ENCODE measurements at places on chromosomes 3 and 15.

DNA sequence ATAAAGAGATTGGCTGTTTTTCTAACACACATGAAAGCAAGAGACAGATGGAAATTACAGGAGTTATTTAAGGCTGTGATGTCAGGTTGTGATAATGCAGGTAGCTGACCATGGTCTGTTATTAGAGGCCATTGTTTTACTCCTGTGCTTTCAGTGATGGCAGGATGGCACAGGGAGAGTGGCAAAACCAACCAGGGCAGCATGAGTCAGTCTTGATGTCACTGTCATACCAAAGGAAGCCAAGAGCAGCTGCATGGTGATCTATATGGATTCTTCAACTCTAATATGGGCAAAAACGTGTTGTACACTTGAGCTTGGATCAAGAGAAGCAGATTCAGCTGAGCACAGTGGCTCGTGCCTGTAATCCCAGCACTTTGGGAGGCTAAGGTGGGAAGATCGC, 91.8 kb upstream of the LMOD3 start:
- DNase-seq: no peak

DNA sequence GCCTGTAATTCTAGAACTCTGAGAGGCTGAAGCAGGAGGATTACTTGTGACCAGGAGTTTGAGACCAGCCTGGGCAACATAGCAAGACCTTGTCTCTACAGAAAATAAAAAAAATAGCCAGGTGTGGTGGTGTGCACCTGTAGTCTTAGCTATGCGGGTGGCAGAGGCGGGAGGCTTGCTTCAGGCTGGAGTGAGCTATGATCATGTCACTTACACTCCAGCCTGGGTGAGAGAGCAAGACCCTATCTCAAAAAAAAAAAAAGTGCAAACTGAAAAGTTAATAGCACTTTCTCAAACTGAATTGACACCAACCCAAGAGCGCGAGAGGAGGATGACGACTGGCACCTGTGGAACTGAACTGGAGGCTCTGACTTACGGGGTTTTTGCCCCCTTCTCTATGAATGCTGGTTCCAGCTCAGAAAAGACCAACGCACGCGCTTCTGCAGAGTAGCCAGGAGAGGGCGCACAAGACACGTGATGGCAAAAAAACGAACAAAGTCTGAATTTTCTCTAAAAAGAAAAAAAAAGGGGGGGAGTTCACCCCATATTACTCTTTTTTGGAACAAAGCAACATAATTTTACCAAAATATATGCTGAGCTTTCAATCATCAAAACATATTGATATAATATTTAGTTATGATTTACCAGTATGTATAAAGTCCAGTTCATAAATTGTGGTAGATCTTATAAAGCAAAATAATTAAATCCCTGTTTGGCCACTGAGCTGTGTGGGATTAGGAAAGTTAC, 23.7 kb downstream of the CFAP92 start:
- DNase-seq: peak; percentile 19

GRCh38 chr3:186152889-186153292, 44.0 kb upstream of the ETV5 start:
- DNase-seq: no peak

GRCh38 chr15:95987299-95987698, 343.2 kb upstream of the NR2F2 start:
- DNase-seq: no peak

DNA sequence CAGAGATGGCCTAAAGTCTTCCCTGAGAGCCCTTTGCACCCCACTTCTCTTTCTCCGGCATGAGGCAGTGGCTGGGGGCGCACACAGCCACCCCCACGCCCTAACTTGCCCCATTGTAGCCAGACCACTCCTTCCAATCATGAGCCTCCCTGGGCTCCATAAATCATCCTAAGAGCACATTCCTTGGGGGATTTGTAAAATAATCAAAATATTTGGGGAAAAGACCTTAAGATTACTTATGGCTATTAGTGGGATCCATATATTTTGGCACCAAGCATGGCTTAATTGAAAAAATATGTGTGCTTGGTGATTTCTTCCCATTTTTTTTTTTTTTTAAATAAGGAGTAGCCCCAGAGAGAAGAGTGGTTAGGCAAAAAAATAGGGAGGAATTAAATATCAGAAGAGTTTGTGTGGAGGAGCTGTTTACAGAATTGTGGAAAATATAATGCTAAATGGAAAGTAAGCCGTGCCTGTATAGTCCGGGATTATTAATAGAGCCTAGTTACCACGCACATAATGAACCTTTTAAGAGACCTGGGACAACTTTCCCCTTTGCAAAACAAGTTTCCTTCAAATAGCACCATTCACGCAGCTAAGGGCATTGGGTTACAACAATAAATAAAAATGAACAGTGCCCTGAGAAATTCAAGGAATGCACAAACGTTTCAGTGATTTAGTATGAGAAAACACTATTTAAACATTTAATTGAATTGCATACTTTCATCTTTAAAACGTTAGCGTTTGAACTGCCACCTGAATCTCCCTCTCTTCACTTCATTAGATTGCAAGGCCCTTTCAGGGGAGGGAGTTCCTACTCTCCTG, 46.1 kb downstream of the SMAD6 start:
- no peak for DNase-seq

- no peak for DNase-seq
Measured at GRCh38 chr3:88031642-88032077, 27.1 kb downstream of the CGGBP1 start.

GRCh38 chr3:51887620-51888019, 12.2 kb upstream of the IQCF5 start:
- DNase-seq: no peak
